Mesenchymal stem cell (in vitro differentiated cells and primary cell): ENCODE measurements at places on chromosomes 3 and 15.
A peak's percentile ranks its signal among the peaks of the same experiment; 100 is the strongest.

GRCh38 chr3:28210968-28211713 lies 30.3 kb upstream of the CMC1 start:
- H3K4me3 ChIP-seq = no peak overlapping the region
- H3K36me3 ChIP-seq = no peaks in the 10 kb centered on the region
- no peak overlapping the region for H3K27ac ChIP-seq
- no peak for DNase-seq

DNA sequence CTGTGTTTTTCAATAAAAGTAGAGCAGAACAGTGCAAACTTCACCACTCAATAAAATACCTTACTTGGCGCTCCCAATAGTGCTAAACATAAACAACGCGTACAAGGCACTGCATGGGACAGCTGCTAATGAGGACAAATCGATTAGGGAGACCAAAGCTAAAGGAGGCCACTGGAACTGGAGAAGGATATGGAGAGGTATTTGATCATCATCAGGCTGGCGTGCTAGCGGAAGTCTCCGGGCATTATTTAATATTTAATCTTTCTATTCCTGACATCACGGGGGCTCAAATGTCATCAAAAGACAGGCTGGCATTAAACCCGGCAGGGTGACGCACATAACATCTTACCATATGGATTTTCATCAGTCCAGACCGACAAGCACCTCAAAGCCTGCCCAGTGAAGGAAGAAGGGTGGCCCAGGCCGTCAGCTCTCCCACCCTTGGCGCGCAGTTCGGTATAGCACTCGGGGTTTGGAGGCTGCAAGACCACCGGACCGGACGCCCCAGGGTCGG lies 604 bp downstream of the CCPG1 start:
- peak overlapping the region; percentile 23 for H3K27ac ChIP-seq
- no peaks in the 10 kb centered on the region for H3K27me3 ChIP-seq
- H3K4me1 ChIP-seq = peaks cover 2% of the 10 kb centered on the region
- peaks cover 2% of the 10 kb centered on the region for H3K36me3 ChIP-seq
- H3K4me3 ChIP-seq = peak overlapping the region; percentile 98

DNA sequence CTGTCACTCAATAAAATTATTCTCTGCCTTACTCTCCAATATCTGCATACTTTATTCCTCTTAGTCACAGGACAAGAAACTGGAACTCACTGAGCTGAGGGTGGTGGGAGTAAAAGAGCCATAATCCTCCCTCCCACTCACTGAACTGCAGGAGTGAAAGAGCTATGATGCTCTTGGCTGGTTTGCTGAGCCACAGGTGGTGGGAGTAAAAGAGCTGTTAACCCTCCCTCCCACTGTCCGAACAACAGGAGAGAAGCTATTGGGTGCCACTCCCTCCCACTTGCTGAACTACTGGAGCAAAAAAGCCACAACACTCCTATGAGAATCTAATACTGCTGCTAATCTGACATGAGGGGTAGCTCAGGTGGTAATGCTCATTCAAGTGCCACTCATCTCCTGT lies 391.0 kb downstream of the NSUN3 start:
- no peak overlapping the region for H3K4me3 ChIP-seq
- H3K27me3 ChIP-seq = no peaks in the 10 kb centered on the region
- H3K4me1 ChIP-seq = no peaks in the 10 kb centered on the region
- H3K27ac ChIP-seq = no peak overlapping the region
- no peak for DNase-seq

GRCh38 chr3:42179110-42179725 lies 86.8 kb downstream of the CCK start:
- H3K27me3 ChIP-seq = no peaks in the 10 kb centered on the region
- H3K36me3 ChIP-seq = peaks cover 10% of the 10 kb centered on the region
- peak overlapping the region; percentile 42 for H3K4me3 ChIP-seq
- H3K4me1 ChIP-seq = peaks cover 17% of the 10 kb centered on the region
- peak; percentile 89 for DNase-seq

DNA sequence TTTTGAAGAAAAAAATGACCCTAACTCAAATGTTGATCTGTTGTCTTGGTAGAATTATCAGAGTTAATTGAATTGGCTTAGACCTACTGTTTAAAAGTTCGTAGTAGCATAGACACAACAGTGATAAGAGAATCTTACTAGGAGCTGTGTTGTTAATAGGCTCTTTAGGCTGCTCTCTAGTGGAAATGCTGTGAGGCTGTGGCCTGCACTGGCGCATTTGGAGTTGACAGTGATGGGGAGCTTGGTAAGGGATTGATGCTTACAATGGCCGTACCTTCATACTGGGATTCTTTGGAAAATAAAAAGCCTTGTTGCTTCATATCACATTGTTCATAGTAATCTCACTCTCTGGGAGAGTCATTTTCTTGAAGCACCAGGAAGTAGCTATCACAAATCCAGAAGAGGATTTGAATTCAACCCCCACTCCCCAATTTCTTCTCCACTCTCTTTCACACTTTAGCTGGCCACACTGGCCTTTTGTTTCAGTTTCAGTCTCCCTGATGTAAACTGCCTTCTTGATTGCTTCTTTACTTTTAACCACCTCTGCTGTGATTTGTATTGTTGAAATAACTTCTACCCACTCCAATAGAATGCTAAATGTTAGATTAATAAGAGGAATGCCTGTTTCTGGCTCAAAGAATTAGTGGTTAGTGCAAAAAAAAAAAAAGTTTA lies 56.6 kb downstream of the CEP63 start:
- no peaks in the 10 kb centered on the region for H3K4me1 ChIP-seq
- no peaks in the 10 kb centered on the region for H3K27me3 ChIP-seq
- no peak overlapping the region for H3K4me3 ChIP-seq
- peaks cover 38% of the 10 kb centered on the region for H3K36me3 ChIP-seq
- no peak overlapping the region for H3K27ac ChIP-seq

DNA sequence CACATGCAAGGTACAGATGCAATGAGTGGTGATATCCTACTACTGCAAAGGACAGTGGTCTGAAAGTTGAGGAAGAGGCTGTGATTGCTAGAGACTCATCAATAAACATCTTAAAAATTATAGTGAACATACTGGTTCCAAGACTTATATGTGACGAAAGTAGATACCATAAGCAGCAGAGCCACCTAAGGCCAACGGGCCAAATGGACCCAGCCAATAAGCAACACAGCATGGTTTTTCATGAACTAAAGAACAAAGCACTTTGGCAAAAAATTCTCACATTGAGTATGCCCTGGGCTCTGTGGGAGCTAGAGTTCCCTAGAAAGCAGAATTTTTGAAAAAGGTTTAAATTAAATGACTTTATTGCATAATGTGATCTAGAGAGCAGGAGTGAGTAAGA lies 272.1 kb downstream of the SI start:
- H3K27ac ChIP-seq = no peak overlapping the region
- no peaks in the 10 kb centered on the region for H3K36me3 ChIP-seq
- no peak overlapping the region for H3K4me3 ChIP-seq
- H3K27me3 ChIP-seq = no peaks in the 10 kb centered on the region
- H3K4me1 ChIP-seq = no peaks in the 10 kb centered on the region

GRCh38 chr3:81728766-81729544 lies 32.5 kb downstream of the GBE1 start:
- H3K36me3 ChIP-seq = no peaks in the 10 kb centered on the region
- DNase-seq = peak; percentile 75
- H3K4me1 ChIP-seq = peaks cover 2% of the 10 kb centered on the region
- H3K27ac ChIP-seq = peak overlapping the region; percentile 70

GRCh38 chr3:179196098-179196497 lies 47.9 kb downstream of the PIK3CA start:
- no peak overlapping the region for H3K27ac ChIP-seq
- peak; percentile 67 for DNase-seq
- H3K27me3 ChIP-seq = no peaks in the 10 kb centered on the region
- no peaks in the 10 kb centered on the region for H3K36me3 ChIP-seq
- no peak overlapping the region for H3K4me3 ChIP-seq

DNA sequence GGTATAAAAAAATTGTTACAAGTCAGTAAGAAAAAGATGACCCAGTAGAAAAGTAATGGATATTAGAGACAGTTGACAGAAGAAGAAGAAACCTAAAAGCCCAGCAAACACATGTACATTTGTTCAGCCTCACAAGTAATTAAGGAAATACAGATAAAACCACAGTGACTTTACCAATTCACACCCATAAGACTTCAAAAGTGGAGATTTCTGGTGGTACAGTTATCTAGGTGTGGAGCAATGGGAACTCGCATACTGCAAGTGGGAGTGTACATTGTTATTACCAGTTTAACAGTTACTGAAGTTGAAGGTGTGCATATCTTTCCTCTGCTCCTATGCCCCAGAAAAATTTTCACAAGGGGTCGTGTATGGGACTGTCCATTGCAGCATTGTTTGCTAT lies 18.1 kb upstream of the MAPKBP1 start:
- no peak for DNase-seq
- H3K36me3 ChIP-seq = peaks cover 6% of the 10 kb centered on the region
- no peaks in the 10 kb centered on the region for H3K27me3 ChIP-seq
- no peak overlapping the region for H3K27ac ChIP-seq

- H3K4me3 ChIP-seq = no peak overlapping the region
- DNase-seq = no peak
- no peaks in the 10 kb centered on the region for H3K36me3 ChIP-seq
- H3K4me1 ChIP-seq = no peaks in the 10 kb centered on the region
- no peak overlapping the region for H3K27ac ChIP-seq
These were observed 1.4 kb downstream of the C3orf22 start for GRCh38 chr3:126557415-126557745.

GRCh38 chr15:68821190-68821840 lies 620 bp upstream of the ANP32A start:
- no peaks in the 10 kb centered on the region for H3K4me1 ChIP-seq
- DNase-seq = peak; percentile 13
- no peaks in the 10 kb centered on the region for H3K36me3 ChIP-seq
- no peak overlapping the region for H3K27ac ChIP-seq

DNA sequence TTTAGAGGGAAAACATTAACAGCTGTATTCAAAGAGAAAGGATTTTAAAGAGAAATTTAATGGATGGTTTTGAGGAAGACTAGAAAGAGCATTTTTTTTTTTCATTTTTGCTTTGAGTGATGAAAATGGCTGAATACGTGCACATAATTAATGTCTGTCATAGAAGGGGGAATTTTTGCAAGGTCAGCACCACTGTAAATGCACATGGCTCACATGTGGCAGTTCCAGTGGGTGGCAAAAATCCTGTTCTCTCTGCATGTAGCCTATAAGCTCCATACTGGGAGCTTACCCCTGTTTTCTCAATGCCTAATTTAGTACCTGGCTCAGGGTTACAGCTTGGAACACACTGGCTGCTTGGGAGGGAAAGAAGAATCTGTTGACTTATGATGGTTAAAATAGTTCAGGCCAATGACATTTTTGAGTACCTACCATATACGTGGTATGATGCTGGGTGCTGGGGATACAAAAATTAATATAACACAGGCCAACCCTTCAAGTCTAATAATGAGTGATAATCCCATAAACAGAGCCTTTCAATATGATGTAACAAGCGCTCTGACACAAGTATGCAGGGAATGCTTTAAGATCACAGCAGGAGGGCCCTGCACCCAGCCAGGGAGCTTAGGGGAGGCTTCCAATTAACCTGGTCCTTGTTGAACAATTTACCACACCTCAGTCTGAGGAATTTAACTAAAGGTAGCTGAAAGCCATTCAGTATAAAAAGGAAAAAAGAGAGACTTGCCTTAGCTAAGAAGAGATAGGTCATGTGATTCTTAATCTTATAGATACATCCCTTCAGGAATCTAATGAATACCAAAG lies 33.0 kb downstream of the HSPBAP1 start:
- no peaks in the 10 kb centered on the region for H3K27me3 ChIP-seq
- no peak for DNase-seq
- no peak overlapping the region for H3K4me3 ChIP-seq
- H3K4me1 ChIP-seq = peaks cover 6% of the 10 kb centered on the region

- DNase-seq = no peak
- no peak overlapping the region for H3K4me3 ChIP-seq
- no peaks in the 10 kb centered on the region for H3K36me3 ChIP-seq
These were observed 215.2 kb upstream of the BCHE start for GRCh38 chr3:166052440-166052839.

GRCh38 chr3:12141350-12141749 lies 17.4 kb downstream of the TIMP4 start:
- no peaks in the 10 kb centered on the region for H3K27me3 ChIP-seq
- H3K4me1 ChIP-seq = peaks cover 2% of the 10 kb centered on the region
- H3K4me3 ChIP-seq = no peak overlapping the region
- no peaks in the 10 kb centered on the region for H3K36me3 ChIP-seq
- no peak overlapping the region for H3K27ac ChIP-seq

DNA sequence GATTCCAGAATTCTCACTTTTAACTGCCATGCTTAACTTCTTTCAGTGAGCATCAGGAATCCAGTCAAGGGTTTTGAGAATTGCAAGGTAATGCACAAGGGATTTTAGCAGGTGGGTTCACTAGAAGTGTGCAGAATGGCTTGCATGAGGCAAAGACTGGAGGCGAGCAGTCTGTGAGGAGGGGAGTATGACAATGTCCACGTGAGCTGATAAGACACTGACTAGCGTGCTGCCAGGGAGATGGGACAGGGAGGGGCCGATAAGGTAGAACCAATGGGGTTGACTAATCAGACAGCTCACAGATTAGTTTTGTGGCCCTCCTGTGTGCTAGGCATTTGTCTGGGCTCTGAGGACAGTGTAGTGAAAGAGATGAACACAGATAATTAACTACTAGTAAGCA lies 102.0 kb upstream of the DAZL start:
- no peaks in the 10 kb centered on the region for H3K4me1 ChIP-seq
- no peak for DNase-seq
- H3K27ac ChIP-seq = no peak overlapping the region
- H3K27me3 ChIP-seq = no peaks in the 10 kb centered on the region

GRCh38 chr15:35305946-35306345 lies 220.9 kb upstream of the NANOGP8 start:
- H3K27ac ChIP-seq = peak overlapping the region; percentile 92
- peak; percentile 90 for DNase-seq
- H3K4me3 ChIP-seq = no peak overlapping the region
- H3K27me3 ChIP-seq = no peaks in the 10 kb centered on the region

DNA sequence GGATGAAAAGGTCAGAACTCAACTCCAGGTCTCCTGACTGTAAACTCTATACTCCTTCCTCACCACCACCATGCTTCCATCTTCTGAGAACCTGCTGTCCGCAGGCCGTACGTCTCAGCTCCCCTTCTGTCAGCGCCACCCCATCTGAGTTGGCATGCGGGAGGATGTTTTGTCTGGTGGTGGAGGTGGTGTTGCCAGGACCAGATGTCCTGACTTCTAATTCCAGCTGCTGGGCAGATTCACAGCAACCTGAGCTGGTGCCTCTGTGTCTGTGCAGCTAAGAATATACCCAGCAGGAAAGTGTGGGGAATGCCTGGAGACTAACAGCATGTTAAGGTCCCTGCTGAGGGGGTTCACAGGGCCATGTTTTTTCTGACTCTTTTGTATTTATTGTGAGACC lies 23.2 kb downstream of the PLA1A start:
- H3K4me1 ChIP-seq = peaks cover 10% of the 10 kb centered on the region
- H3K36me3 ChIP-seq = no peaks in the 10 kb centered on the region
- H3K4me3 ChIP-seq = no peak overlapping the region
- no peak overlapping the region for H3K27ac ChIP-seq

DNA sequence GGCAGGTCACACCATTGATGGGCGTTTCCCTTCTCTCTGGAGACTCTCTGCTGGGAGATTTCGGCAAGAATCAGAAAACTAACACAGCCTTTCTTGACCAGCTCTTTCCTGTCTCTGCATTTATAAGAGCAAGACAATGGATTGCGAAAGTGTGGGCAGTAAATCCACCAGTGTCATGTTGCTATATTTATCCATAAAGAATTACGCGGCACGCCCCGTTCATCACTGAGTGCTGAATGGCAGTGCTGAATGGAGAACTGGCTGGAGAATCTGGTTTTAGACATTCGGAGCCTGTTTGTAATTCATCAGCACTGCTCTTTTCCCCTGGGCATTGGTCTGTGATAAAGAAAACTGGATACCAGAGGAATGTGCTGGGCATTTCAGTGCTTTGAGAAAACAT lies 2.0 kb upstream of the CEMIP start:
- H3K27me3 ChIP-seq = no peaks in the 10 kb centered on the region
- H3K27ac ChIP-seq = no peak overlapping the region
- H3K4me3 ChIP-seq = peak overlapping the region; percentile 38
- DNase-seq = peak; percentile 62
- peaks cover 19% of the 10 kb centered on the region for H3K4me1 ChIP-seq
- no peaks in the 10 kb centered on the region for H3K36me3 ChIP-seq
